Erythroblast (primary cell): ENCODE measurements at places on chromosomes 5 and 9.
A peak's percentile ranks its signal among the peaks of the same experiment; 100 is the strongest.

GRCh38 chr5:98927242-98927988 is 1.4 kb downstream of the CHD1 start:
- peak; percentile 76 for DNase-seq

GRCh38 chr5:78974011-78974410 is 11.1 kb downstream of the ARSB start:
- DNase-seq = no peak

DNA sequence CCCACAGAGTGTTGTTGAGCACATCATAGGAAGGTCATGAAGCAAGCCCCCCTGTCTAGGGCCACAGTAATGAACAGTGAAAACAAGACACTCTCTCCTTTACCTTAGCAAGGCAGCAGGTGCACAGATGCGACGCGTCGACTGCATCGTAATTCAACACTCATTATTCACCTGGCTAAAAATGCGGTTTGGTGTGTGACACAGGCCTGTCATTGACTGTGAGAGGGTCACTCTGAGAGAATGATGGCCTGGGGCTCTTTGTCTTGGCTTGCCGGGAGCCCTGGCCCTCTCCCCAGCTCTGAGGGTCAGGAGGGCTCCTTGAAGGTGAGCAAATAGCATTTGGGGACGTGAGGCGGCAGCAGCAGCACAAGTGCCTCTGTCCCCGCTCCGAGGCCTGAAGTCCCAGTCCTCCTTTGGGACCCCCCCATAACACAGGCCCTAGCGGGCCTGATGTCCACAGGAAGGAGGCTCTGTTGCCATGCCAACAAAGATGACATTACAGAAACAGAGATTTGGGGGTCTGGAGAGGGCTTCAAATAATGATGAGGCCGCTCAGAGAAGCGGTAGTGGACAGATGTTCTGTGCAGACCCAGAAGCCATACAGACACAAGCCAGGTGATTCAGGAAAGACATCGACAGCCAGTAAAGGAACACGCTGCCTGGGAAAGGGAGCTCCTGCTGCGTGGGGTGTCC is 46.7 kb downstream of the SHB start:
- DNase-seq = no peak

DNA sequence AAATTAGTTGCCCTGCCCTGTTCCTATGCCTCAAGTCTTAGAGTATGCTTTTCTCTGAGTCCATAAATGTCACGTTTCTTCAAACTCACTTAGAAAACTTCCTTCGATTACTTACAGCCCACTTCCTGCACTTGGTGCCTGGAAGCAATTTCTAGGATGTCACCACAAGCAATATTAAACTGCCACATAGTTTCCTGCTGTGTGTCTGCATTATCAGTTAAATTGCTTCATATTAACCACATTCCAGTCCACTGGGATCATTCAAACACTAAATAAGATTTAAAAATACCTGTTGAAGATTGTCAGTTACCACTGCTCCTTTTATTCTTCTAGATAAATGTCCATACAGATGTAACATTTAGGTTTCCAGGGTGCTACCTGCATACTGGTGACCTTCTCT is 4.1 kb downstream of the DENND1A start:
- no peak for DNase-seq

- no peak for DNase-seq
These were observed 158.5 kb upstream of the NFIL3 start for GRCh38 chr9:91582181-91582580.

- DNase-seq = no peak
These were observed 53.9 kb upstream of the ZNF354A start for GRCh38 chr5:178784391-178784790.

DNA sequence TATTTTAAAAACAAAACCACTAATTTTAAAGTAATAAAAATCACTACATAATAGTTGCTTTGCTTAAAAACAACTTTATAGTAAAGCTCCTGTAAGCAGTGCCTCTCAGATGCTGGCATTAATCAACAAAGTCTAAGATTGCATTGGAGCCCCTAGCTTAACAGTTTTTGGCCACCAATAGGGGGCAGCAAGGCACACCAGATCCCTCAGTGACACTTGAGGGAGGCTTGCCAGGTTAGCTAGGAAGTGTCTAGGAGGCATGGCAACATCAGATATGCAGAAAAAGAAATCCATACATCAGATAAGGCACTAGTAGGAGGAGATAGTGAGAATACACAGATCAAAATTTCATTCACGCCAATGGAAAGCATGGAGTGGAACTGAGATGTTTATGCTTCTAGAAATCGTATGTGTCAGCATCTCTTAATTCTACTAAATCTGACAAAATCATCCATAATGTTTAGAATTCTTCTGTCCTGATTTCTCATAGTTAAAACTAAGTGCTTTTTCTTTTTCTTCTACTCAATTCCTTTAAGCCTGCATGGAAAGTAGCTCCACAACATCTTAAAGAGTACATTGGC is 73.6 kb upstream of the PAM start:
- peak; percentile 50 for DNase-seq

- DNase-seq = no peak
These were observed 72.4 kb upstream of the CXCL14 start for GRCh38 chr5:135651156-135651555.

DNA sequence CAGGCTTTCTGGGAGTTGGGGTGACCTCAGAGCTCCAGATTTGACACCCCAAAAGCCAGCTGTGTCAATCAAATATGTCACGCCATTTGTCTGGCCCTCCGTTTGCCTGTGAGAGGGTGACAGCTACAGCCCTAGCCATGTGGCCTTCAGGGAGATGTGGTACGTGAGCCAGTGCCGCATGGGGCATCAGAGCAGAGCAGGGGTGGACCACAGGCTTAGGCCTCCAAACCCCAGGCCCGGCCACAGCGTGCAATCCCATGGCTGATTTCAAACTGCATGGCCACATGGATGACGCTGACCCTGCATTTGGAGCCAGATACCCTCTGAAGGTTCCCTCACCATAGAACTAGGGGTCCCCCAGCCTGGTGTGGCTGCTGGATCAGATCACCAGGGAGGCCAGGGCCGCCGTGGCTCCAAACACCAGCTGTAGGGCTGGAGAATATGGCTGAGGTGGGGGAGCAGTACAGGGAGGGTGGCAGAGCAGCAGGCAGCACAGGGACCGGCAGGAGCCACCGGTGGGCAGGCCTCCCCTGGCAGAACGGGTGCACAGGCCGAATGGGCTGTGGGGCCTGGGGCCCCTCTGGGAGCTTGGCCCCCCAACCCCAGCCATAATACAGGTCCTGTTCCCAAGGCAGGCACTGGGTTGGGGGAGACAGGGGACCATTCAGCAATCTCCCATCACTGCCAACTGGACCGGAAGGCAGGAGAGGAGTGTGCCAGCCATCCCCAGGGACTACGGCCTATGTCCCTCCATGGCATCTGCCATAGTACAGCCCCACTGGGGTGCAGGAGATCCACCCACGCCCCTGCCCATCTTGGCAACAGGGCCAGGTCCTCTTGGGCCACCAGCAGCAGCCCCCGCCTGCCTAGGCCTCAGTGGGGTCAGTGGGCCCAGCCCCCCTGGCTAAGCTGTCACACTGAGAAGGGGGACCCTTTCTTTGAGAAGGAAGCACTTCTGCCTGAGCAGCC is 1.5 kb downstream of the SAPCD2 start:
- DNase-seq = no peak

GRCh38 chr9:35859990-35860339 is 10.2 kb downstream of the OR13J1 start:
- no peak for DNase-seq

DNA sequence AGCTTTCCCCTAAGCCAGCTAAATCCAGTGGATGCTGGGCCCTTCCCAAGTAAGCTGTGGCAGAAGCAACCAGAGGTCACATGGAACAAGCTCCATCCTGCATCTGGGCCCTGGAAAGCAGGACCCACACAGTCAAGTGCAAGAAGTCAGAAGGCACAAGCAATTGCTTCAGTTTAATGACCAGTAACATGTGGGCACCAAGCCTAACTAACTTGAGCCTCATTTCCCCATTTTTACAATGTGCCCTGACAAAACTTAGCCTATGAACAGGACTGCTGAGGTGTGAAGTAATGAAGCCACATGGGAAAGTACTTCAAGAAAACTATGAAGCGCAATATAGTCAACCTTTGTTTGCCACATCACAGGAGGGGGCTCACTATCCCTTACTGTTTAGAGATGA is 90.5 kb downstream of the TLE1 start:
- no peak for DNase-seq

GRCh38 chr5:163260471-163260870 is 176.9 kb upstream of the CCNG1 start:
- no peak for DNase-seq

DNA sequence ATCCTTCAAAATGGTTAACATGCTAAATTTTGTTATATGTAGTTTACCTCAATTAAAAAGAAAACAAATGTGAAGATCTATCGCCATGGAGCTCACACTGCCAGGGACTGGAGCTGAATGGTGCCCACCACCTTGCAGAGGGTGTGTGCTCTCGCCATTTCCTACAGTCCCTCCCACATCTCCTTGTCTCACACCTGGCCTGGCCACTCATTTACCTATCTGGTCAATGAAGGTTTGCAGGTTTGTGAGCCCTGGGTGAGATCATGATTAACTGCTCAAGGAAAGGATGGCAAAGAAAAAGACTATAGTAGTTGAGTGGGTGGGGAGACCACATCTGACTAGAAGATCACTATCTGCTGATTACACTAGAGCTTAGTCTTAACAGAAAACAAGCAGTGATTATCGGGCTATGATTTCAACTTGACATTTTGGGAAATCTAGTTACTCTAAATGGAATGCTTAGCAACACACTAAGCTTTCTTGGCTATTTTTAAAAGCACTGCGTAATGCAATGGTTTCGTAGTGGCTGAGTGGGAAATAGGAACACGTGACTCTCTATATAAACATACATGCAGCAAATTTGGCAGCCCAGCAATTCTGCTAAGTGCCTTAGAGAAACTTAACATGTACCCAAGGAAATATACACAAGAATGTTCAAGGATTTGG is 27.3 kb downstream of the PUM3 start:
- no peak for DNase-seq

GRCh38 chr9:89482901-89483361 is 15.0 kb downstream of the SEMA4D start:
- no peak for DNase-seq

DNA sequence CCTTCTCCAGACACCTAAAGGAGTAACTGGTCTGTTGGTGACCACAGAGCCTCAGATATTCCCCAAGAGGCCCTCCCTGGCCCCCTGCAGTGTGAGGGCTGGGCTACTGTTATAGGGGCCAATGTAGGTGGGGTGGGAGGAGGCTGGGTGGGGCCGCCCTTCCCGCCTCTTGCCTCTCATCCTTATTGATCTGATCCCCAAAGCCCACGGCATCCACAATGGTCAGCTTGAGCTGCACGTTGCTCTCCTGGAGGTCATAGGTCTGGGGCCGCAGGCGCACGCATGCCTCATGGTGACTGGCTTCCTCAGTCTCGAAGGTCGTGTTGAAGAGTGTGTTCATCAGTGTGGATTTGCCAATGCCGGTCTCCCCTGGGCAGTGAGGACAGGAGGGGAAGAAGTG is 13.0 kb downstream of the SEPTIN8 start:
- DNase-seq = no peak

DNA sequence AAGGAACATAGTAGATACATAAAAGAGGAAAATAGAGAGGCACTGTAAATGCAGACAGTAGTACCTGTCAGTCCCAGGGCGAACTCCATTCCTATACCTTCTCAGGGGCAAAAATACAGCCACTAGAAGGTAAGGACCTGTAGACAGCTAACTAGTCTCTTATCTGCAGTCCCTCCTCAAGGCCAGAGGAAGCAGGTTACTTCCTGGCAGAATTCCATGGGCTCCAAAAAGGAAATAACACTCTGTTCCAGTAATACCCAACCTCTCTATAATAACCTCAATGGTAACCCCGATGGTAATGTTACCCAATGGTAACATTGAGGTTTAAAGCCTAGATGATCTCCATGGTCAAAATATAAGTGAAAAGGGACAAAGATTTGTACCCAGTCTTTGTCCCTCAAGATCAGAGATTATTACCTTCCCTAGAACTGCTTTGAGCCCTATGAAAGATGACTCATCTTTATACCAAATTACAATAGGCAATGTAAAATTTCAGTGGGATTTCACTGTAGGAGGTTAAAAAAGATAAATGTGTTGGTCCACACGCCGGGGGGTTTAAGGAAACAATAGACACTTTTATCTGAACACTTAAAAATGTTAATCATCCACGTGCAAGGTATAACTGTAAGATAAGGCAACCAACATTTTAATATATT is 113.0 kb downstream of the DENND1A start:
- DNase-seq = no peak

- DNase-seq = no peak
These were observed 115.2 kb downstream of the GNAQ start for GRCh38 chr9:77916410-77916819.

DNA sequence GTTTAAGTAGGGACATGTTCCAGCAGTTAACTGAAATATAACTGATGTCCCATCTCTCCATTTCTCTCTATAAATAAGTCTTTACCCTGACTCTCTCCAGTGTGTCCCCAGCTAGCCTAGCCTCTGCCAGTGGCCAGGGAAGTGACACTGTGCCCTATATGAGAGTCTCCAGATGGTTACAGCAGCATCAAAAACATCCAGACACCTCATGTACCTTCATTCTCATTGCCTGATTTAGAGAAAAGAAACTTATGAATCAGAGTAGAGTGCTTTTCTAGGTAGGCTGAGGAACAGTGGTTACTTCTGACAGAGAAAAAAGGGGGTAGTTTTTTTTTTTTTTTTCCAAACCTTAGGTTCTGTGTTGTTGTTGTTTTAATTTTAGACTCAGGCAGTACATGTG is 148.5 kb downstream of the GNAQ start:
- no peak for DNase-seq
